ENCODE measurements at places on chromosomes 12 and 14. TPM values are rescaled to one million over a fixed set of nuclear protein-coding genes. Genes with fewer than 3 reads are reported as not detected.

AQP2 gene
- total RNA-seq: not detected

NKX2-1 gene
- total RNA-seq: not detected

SPTB gene
- total RNA-seq: 1.9 TPM

BDKRB2 gene
- 3.8 TPM for total RNA-seq

EFS gene
- total RNA-seq: 90.4 TPM

CLEC12A gene
- total RNA-seq: not detected

EPS8 gene
- total RNA-seq: 4.3 TPM

BCL2L14 gene
- not detected for total RNA-seq

MGP gene
- total RNA-seq: not detected

RDH11 gene
- total RNA-seq: 94.7 TPM

DEPDC4 gene
- 2.0 TPM for total RNA-seq

DNAH10 gene
- total RNA-seq: 0.66 TPM

FAM186B gene
- not detected for total RNA-seq

CNTN1 gene
- total RNA-seq: 81.4 TPM

MYO1H gene
- 0.27 TPM for total RNA-seq

RNASE1 gene
- total RNA-seq: not detected

RIMBP2 gene
- 20.5 TPM for total RNA-seq

ADCY6 gene
- 17.4 TPM for total RNA-seq

PLBD1 gene
- 0.32 TPM for total RNA-seq

TGM1 gene
- 4.2 TPM for total RNA-seq

CCDC197 gene
- total RNA-seq: not detected

IKZF4 gene
- total RNA-seq: 24.1 TPM

CCDC177 gene
- total RNA-seq: 7.8 TPM

KCNH3 gene
- total RNA-seq: 5.9 TPM

TCL1B gene
- not detected for total RNA-seq

LYSET gene
- total RNA-seq: 15.9 TPM

ARHGAP5 gene
- 73.8 TPM for total RNA-seq

EGLN3 gene
- total RNA-seq: 1.9 TPM

SERPINA1 gene
- total RNA-seq: not detected

DPF3 gene
- total RNA-seq: 13.7 TPM

FNTB gene
- total RNA-seq: 15.2 TPM

ASCL1 gene
- total RNA-seq: not detected
